Activated T-cell treated with anti-CD3 and anti-CD28 coated beads for 24 hours (primary cell): ENCODE measurements at places on chromosomes 12 and 14.

- no peak for DNase-seq
Observed at GRCh38 chr14:67018720-67019119, 170.5 kb upstream of the GARIN2 start.

DNA sequence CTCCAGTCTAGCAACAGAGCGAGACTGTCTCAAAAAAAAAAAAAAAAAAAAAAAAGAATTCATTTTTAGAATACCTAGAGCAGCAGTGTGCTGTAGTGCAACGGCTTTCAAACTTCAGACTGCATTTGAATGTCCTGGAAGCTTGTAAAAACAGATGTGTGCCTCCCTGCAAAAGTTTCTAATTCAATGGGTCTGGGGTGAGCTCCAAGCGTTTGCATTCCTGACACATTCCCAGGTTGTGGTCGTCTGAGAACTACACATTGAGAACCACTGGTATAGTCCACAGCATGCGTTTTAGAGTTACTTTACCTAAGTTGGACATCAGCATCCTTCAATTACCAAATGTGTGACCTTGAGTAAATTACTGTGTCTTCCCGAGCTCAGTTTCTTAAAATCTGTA is 816.8 kb downstream of the NRXN3 start:
- DNase-seq: no peak

DNA sequence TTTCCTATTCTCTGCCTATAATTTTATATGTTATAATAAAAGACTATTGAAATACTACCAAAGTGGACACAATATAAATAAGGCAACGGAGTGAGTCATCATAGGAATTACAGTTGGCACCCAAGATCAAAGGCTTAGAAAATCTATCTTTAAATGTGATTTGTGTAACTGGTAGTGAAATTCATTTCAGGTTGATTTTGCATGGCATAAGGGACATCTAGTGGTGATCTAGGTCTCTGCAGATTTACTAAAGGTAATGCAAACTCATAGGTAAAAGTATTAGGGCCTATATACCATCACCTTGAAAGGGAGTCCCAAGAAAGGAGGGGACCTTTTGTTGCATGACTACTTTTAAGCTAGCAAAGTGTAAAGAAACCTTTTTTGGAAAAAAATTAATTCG is 527.2 kb downstream of the NRXN3 start:
- no peak for DNase-seq

- DNase-seq: no peak
Observed at GRCh38 chr12:39592295-39592694, 27.3 kb downstream of the ABCD2 start.

- DNase-seq: no peak
Observed at GRCh38 chr14:103131580-103131979, 8.3 kb downstream of the TNFAIP2 start.

DNA sequence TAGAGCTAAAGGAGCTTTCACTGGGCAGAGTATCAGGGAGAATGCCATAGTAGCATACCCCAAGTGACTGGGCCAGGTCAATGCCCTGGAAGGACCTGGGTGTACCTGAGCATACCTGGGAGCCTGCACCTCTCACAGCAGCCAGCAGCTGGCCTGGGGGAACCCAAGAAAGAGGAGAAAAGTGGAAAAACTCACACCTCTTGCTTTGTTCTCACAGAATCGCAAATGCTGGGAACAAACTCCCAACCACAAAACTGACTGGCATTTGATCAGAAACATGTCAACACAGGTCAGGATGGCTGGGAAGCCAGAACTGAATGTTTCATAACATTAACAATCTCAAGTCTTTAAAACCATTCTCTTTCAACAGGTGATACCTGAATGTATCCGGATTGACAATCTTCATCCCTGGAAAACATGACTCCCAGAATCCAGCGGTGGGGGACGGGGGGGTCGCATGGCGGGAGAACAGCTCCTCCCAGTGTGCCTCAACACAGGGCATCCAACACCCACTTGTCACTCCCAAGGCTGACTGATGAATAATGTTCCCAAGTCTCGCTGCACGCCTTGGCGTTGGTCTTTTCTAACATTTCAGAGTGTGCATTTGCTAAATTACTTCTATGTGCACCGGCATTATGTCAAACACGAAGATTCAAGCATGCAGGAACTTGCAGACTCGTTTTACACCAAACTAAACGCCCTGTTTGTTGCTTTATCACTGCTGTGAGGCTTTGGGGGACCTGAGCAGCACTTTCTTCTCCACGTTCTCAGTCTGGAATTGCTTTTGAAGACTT is 7.9 kb downstream of the FOXN3 start:
- no peak for DNase-seq
